RKO (cell line): ENCODE measurements at places on chromosomes 2 and 18.
A peak's percentile ranks its signal among the peaks of the same experiment; 100 is the strongest.

DNA sequence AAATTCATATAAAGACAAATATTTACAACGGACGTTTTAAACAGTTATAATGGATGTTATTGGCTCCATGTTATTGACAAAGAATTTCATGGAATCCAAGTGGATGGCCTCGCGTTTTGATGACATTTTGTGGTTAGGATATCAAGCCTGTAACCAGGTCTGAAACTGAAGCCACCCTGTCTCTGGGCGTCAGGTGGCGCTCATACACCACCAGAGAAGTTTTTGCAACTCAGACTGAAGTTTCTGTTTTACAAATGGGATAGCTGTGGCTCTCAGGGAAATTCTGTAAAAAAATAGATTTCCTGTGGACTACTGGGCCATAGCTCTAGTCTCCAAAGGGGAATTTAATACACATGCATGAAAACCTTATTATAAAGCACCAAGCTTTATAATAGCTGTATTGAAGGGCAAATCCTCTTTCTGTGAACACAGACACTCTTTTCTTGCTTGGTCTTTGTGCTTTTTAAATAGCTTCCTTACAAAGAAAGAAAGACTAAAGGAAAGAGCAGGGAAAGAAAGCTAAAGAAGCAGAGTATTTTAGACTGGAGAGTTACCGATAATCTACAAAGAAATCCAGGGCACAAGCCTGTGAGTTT is 86.7 kb downstream of the C18orf54 start:
- DNase-seq, result peak; percentile 64

GRCh38 chr2:112488201-112488600 is 6.2 kb downstream of the TTL start:
- DNase-seq, result no peak

DNA sequence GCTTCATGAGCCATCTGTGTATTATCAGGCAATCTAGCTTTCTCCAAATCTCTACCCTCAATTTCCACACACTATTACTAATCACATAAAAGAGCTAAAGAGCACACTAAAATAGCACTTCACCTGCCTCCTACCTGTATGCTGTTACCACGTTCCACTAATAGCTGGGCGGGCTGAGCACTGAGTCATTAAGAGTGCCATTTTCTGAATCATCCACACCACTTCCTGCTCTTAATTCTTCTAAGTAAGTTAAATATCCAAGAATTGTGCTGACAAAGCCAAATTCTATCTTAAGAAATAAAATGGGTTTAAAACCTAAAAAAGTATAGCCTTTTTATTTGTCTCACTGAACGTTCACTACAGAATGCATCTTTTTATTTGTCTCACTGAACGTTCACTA is 35.7 kb downstream of the NOL10 start:
- DNase-seq, result peak; percentile 61

- peak; percentile 5 for DNase-seq
Measured at GRCh38 chr2:229815342-229815741, 101.0 kb upstream of the DNER start.

DNA sequence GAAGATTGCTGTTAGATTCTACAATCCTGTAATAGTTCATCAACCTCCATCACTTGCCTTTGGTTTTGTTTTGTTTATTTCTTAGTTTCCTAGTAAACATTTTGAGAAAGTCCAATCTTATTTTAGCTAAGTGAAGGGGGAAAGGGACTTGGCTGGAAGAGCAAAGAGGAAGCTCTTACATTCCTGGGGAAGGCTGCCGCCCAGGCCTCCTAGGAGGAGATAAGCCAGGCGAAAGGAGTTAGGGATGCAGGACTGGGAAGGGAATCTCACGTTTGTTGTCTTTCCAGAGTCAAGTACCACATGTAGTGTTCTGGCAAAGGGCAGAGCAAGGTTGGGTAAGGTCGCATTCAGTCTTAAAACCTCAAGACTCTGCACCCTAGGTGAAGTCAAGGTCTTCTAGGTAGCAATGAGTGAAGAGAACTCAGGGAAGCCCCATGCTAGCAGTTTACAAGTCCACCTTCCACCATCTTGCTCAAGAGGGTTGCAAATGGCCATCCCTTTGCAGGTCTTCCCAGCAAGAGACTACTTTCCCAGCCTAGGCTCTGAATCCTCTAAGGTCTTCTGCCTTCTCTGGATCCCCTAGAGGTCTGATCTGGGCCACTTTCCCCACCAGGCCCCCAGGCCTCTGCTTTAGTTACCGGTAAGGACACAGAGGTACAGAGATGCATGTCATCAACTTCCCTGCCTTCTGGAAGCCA is 320.7 kb downstream of the CYP26B1 start:
- DNase-seq, result no peak
